ENCODE measurements at places on chromosomes 7 and 10.

DNA sequence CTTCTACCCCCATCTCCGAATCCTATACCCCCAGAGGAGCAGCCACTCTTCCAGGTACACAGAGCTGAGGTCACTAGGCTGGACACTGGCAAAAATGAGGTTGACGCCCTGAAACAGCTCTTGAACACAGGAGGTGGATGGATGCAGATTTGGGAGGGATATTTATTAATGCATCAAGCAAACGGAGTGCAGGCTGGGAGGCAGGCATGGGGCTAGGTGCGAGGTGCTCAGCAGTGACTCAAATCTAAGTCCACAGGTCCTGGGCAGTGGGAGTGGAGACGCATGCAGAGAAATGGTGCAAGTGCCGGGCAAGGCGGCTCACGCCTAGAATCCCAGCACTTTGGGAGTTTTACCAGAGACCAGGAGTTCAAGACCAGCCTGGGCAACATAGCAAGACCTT lies 11.0 kb downstream of the GUSB start:
- no peak for DNase-seq

- DNase-seq: no peak
These were observed 113.9 kb upstream of the PRR15 start for GRCh38 chr7:29449569-29450260.

GRCh38 chr10:10818082-10818481 lies 199.6 kb upstream of the CELF2 start:
- DNase-seq: no peak

DNA sequence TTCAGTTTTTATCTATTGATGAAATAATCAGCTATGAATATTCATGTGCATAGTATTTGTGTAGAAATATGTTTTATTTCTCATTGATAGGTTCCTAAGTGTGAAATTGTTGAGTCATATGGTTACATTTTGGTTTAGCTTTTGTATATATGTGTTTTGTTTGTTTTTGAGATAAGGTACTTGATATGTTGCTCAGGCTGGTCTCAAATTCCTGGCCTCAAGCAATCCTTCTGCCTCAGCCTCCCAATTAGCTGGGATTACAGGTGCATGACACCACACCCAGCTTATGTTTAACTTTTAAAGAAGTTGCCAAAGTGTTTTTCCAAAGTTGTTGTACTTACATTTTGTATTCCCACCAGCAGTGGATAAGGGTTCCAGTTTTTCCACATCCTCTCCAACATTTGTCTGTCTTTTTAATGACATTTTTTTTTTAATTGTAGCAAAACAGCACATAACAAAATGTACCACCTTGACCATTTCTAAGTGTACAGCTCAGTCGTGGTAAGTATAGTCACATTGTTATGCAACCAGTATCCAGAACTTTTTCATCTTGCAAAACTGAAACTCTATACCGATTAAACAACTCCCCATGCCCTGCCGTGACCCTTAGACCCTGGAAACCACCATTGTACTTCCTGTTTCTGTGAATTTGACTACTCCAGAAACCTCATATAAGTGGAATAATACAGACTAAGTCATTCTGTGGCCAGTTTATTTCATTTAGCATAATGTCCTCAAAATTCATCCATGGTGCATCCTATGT lies 12.6 kb upstream of the UBE2D1 start:
- DNase-seq: no peak

- no peak for DNase-seq
These were observed 14.0 kb downstream of the HUS1 start for GRCh38 chr7:47965456-47965855.

GRCh38 chr10:112345202-112345601 lies 28.7 kb upstream of the ACSL5 start:
- no peak for DNase-seq

- no peak for DNase-seq
These were observed 1.9 kb downstream of the DNAH11 start for GRCh38 chr7:21544715-21545114.

- DNase-seq: no peak
These were observed 255.5 kb upstream of the AOAH start for GRCh38 chr7:36979810-36980248.

DNA sequence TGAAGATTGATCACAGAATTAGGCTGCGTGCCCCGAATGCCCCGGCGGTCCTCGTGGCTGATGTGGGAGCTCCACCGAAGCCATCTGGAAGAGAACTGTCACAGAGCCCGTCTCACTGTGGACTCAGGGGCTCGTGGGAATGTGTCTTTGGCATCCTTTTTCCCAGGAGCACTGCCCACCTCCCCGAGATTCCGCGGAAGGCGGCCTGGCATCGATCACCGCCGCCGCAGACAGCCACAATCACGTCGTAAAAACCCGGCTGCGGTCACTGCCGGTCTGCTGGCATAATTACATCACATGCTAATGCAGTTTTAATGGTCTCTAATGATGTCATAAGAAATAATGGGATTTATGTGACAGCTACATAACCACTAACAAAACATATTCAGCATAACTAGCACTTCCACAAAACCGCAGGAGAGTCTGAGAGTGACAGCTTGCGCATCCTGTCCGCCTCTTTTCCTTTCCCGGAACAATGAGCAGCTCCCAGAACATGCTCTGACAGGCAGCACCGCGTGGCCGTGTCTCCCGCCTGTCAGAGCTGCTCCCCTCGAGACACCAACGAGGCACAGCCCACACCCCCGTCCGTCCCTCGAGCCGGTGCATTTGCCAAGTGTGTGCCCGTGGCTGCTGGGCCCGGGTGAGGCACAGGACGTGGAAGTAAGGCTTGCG lies 490.0 kb downstream of the PTPRN2 start:
- DNase-seq: no peak

DNA sequence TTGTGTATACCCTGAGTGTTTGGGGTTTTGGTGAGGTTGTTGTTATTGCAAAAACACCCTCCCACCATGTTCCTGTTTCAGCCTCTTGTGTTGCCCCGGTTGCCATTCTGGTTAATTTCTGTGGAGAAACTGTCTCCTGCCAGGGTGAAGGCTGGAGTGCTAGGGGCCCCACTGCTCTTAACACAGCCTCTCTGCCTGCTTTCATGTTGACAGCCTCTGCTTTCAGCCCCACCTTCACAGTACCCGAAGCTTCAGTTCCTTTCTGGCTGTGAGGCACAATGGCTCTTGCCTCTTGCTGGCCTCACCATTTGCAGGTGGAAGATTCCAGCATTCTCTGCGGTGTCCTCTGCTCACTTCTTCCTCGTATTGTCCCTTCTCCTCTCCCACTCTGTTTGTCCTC lies 19.2 kb downstream of the SLC18A2 start:
- DNase-seq: no peak

- DNase-seq: no peak
These were observed 66.8 kb downstream of the TMEM168 start for GRCh38 chr7:112723416-112723815.

DNA sequence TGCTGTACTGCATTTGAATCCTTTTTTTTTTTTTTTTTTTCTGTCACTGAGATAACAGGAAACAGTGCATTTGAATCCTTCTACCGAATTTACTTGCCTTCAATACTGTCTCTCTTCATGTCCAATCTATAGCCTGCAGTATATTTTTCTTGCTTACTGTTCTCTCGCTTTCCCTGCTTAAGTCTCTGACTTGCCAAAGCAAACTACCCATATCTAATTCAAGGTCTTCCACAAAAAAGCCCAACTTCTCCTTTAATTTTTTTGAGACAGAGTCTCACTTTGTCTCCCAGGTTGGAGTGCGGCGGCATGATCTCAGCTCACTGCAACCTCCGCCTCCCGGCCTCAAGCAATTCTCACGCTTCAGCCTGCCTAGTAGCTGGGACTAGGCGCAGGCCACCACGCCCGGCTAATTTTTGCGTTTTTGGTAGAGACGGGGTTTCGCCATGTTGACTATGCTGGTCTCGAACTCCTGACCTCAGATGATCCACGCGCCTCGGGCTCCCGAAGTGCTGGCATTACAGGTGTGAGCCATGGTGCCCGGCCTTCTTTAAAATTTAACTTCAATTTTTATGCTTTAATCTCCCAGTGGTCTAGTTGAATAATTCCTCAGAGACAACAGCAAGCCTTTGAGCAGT lies 882 bp downstream of the PDCD11 start:
- no peak for DNase-seq

DNA sequence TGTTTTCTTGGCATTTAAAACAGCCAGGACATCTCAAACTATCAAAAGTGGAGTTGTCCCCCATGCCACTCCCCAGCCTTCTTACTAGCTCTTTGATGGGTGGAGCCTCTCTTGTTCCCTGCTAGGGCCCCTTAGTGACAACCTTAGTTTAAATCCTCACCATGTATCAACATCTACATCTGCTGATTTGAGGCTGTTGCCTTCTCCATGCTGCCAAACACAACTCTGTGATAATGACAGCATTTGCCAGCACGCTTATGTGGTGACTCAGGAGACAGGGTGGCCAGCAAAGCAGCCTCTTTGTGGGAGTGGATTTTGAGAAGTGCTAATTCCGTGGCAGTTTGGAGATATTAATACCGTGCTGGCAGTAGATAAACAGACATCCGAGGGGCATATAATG lies 145.4 kb downstream of the LRRC4 start:
- DNase-seq: no peak

GRCh38 chr10:117391436-117392205 lies 16.4 kb upstream of the PDZD8 start:
- DNase-seq: no peak

All from GM12892 (cell line).